HS-27A (cell line): ENCODE measurements at places on chromosomes 3 and 15.

DNA sequence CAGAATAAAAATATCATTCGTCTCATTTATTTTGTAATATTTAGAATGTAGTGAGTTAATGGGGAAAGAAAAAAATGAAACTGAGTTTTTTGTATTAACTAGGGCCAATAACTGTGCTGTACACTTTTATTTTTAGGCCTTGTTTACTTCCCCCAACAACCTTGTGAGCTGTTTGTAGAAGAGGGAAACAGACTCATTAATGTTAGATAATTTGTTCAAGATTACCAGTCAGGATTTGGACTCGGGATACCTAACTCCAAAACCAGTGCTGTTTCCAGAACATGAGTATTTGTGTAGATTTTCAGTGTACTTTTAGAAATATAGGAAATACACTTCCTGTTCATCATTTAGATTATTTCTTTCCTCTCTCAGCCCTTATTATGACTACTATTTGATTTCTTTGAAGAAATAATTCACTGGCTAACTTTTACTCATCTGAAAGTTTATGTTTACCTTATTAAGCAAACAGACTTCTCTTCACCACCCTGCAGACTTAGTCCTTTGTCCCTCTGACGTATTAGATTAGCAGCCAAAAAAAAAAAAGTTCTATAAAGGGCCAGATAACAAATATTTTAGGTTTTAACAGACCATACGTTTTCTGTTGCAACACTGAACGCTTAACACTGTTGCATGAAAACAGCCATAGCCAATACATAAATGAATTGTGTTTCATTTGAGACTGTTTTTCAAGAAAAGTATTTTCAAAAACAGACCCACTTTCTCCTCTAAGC, 192.5 kb upstream of the CGNL1 start:
- DNase-seq, result no peak

GRCh38 chr15:39909007-39909406, 11.1 kb downstream of the GPR176 start:
- DNase-seq, result no peak

DNA sequence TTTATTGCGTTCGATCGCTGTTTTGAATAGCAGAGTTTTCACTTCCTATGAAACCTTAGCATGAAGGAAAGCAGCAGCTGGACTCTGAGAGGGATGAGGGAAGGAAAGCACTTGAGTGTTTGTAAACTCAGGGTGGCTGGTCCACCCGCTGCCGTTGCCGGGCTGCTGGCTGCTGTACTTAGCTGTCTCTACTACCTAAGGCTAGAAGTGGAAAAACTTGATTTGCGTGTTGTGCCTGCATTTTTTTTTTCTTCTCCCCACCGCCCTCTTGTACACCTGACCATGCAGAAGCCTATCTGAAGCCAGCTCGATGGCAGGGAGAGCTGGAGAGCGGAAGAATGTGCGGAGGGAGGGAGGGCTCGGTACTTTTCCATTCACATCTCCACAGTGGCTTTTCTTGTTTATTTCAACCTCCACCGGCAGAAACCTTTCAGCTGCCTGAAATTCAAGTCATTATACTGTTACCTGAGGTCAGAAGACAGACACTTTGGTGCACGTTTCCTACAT, 4.8 kb upstream of the BCL6 start:
- DNase-seq, result no peak

DNA sequence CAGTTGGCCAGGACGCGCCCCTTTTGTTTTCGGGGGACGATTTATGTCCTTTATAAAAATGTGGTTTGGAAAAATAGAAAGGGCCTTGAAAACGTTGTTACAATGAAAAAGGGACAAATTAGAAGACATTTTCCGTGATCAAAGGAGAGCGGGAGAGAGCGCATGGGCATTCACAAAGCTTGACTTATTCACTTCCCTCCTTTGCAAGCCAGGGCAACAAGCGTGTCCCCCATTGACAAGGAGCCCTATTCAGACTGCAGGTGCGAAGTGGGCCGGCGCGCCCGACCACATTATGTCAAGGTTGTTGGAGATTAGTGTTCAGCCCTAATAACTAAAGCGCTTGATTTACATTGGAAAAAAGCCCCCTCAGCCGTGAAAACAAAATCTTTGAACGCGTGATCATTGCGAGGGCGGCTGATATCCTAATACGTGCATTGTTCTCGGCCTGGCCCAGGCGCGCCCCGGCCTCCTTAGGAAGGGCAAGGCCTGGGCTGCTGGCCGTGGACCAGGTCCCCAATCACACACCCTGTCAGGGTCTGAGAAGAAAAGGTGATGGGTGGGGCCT, 25.9 kb downstream of the ZIC4 start:
- no peak for DNase-seq

- DNase-seq, result no peak
Observed at GRCh38 chr3:187352581-187353575, 15.3 kb upstream of the RTP4 start.

- DNase-seq, result peak; percentile 35
Observed at GRCh38 chr3:41893977-41894376, 67.9 kb downstream of the ULK4 start.

DNA sequence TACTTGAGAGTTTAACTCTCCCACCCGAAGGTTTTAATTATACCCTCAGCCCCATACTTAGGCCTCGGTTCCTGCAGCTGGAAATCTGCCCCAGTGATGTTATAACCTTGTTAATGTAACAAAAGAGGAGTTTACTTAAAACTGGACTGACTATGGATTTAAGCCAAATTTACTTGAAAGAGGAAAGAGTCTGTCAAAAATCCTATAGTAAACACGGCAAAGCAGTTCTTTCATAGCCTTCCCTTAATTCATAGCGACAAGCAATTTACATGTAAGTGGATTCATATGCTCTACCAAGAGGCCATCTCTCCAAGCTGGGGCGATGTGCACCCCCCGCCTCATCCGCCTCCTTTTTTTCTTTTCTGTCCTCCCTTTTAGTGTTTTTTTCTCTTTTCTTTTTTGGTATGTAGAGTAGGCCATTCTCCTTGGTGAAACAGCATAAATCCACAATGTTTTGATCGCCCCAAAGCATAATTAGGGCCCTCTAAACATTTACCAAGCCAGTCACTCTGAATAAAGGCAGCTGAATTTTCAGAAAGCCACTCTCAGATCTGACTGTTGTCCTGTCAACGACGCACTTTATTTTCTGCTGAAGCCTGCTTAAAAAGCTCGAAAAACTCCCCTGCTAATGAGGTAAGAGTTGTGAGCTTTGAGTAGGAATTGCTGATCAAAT, 373.1 kb upstream of the WNT5A start:
- no peak for DNase-seq

DNA sequence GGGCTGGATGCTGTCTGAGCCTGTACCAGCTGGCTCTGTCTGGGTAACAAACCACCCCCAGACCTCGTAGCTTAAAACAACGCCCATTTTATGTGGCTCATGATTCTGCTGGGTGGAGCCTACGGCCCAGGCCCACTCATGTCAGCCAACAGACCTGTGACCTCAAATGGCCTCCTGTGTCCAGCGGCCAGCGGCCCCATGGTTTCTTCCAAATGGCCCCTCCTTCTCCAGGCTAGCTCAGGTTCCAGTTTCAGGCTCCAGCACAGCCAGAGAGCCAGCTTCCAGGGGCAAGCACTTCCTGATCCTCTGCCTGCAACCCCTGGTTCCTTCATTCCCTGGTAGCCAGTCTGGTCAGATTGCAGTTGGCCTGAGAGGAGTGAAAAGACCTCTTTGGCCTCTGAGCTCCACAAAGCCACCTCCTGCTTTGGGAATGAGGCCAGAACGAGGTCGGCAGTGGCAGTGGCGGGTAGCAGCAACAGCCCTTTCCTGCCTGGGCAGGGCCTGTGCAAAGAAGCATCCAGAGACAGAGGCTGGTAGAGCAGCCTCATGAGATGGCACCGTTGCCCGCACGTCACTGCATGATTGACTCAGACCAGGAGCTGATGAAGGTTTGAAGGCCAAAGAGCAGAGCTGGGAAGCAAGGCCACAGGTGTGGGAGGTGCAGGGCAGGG, 21.0 kb upstream of the PLXNA1 start:
- DNase-seq, result no peak

- DNase-seq, result no peak
Observed at GRCh38 chr3:175105066-175105465, 245.9 kb downstream of the NAALADL2 start.

GRCh38 chr3:125045965-125046364, 9.8 kb downstream of the HEG1 start:
- peak; percentile 56 for DNase-seq

DNA sequence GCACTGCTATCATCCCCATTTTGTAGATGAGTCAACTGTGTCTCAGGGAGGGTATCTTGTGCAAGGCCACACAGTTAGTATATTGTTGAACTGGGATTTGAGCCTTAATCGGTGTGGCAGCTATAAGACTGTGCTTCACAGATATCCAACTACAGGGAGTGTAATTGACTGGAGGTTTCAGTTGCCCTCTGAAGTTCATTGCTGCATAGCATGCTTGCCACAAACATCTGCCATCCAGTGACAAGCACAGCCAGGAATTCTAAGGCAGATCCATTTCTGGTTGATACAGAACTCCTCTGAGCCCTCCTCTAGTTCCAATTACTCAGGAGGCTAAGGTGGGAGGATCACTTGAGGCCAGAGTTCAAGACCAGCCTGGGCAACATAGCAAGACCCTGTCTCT, 16.4 kb downstream of the FSD2 start:
- DNase-seq, result no peak

DNA sequence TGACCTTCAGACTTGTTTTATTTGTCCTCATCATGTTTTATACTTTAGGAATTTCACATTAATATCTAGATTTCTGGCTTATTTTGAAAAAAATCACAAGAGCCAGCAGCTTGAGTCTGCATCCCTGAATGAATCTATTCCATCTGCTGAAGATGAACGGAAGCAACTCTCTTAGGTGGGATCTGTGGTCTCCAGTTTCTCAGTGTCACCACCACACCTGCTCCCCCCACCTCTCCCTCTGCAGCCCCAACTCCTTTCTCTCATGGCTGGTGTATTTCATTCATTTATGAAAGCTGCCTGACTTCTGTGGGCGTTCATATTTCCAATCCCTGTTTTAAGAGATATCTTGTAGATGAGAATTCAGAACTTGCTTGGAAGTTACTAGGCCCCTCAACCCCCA, 102.1 kb upstream of the AGBL1 start:
- DNase-seq, result no peak

DNA sequence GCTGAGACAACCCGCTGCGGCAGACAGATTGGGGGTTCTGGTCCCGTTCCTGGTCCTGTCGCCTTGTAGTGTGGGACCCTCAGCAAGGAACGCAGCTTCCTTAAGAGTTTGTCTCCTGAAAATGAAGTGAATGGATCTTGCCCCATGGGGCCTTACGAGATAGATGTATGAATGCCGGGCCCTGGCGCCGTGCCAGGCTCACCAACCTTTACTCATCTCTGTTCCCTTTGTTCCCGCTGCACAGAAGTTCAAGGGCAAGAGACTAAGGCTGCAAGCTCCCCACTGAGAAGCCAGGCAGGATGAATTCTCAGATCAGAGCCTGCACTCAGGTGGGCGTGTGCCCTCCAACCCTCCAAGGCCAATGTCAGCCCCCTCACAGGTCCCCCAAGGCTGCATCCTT, 162.7 kb upstream of the IQSEC1 start:
- no peak for DNase-seq

DNA sequence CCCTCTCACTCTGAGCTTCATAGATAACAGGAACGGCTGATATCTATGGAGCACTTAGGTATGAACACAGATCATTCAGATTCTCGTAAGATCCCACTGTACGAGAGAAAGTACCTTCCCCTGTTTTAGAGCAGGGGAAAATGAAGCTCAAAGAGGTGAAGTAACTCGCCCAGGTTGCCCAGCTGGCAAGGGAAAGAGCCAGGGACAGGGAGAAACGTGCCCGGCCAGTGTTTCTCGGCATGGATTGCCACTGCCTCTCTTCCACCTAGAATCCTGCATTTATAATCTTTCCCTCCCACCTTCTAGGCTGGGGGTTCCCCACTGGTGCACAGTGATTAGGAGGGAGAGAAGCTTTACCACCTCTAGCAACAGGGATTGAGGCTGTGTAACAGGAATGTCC, 39.0 kb downstream of the EHD4 start:
- no peak for DNase-seq

DNA sequence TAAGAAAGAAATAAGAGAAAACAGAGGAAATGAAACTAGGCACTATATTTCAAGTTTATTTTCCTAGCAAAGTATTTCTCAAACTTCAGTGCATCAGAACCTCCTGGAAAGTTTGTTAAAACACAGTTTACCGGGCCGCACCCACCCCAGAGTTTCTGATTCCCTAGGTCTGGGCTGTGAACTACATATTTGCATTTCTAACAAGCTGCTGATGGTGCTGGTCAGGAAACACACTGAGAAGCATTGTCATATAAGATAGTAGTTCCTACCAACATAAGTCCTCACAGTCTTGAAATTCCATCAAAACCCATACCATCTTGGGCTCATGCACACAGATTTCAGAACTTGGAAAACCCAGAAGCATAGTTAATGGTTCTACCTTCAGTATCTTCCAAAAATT, 8.3 kb downstream of the SLC9A9 start:
- DNase-seq, result no peak

DNA sequence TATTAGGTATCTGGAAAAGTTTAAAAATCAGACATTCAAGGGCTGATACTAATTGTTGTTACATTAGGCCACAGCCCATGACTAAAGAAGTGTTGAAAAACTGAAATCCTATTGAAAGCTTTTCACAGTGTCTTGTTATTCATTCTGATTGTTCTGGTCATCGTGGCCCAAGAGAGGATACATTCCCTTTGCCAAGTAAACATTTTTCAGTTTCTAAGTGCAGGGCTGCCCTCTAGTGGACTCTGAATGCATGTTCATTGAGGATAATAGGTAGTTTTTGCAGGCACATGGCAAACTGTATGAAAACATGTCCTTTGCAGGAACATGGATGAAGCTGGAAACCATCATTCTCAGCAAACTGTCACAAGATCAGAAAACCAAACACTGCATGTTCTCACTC, 181.1 kb downstream of the MYRIP start:
- peak; percentile 56 for DNase-seq

- no peak for DNase-seq
Observed at GRCh38 chr3:17932136-17932771, 189.8 kb upstream of the TBC1D5 start.

DNA sequence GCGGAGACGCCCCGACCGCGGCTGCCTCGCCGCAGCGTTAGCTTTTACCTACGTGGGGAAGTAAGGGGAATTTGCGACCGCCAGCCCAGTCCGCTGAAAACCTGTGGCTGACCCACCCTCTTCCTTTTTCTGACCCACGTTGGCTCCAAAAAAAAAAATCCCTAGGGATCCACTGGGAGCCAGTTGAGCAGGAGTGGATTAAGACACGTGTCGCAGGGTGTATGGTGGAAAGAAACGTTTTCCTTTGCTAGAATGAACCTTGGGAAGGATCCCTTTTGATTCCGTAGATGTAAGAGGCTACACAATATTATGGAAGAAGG, 575 bp upstream of the PCYT1A start:
- peak; percentile 20 for DNase-seq

DNA sequence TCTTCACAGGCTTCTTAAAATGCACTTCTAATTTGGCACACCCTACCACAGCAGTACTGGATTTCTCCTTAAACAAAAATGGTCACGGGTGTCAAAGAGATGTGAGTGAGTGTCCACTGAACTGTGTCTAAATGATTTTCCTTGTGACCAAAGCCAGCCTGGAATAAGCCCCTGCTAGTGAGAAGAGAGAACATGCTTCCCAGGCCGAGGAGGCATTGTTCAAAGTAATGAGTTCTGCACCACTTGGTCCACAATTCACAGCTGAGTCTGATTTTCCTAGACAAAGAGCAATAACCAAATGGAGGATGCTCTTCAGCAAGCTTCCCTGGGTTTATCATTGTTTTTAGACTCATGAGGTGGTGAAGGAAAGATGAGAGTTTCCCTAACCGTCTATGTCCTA, 3.8 kb downstream of the PLCH1 start:
- DNase-seq, result no peak
